NCI-H2081 (cell line): ENCODE measurements at places on chromosomes 13 and 19.

DNA sequence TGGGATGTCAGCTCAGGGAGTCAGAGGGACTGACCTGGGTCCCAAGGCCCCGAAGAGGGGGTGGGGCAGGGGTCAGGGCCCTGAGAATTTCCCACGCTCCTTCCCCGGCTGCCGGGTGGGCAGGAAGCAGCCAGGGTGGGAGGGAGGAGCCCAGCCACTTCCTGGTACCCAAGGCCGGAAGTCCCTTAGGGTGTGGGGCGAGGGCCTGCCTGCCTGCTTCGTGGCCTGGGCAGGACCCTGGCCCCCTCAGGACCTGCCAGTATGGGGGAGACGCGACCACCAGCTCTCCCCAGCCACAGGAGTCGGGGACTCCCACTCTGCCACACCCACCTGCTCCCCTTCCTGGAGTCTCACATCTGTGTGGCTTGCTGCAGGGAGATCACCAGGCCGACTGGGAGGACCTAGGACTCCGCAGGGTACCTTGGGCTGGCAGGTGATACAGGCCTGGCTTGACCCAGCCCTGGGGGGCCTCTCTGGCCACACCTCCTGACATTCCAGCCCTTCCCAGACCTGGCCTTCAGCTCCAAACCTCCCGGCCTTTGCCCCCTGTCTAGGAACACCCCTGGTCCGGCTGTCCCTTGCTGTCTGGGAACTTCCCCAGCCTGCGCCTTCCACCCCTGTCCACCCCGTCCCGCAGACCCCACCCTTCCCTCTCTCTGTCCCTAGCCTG, 9.8 kb upstream of the CIRBP start:
- no peak for DNase-seq

GRCh38 chr13:82720986-82721385, 1161.3 kb downstream of the SLITRK1 start:
- DNase-seq = no peak

DNA sequence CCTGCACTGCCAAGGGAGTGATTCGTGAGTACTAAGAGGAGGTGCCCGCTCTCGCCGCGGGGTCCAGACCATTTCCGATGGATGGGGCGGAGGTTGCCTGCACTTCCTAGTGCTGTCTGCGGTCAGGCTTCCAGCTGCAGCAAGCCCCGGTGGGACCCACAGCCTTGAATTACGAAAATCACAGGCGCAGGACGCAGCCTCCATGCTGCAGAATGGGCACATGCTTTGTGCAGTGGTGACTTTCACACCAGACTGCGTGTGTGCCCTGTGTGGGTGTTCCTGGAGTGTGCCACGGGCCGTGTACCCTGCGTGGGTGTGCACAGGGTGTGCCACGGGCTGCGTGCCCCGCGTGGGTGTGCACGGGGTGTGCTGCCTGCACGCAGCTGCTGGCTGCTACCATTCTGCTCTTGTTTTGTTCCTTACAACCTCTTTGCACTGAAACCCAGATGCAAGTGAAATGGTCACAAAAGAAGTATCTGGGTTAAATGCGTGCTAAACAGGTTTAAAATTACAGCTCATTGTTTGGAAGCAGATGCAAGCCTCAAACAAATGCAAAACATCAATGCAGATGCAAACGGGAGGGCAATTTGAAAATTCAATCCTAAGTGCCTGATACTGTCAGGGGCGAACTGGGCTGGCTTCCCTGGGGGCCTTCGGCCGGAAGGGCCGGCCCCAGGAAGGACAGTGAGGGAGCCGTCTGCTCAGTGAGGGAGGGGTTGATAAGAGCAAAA, 221.2 kb upstream of the SOX1 start:
- DNase-seq = peak; percentile 35

DNA sequence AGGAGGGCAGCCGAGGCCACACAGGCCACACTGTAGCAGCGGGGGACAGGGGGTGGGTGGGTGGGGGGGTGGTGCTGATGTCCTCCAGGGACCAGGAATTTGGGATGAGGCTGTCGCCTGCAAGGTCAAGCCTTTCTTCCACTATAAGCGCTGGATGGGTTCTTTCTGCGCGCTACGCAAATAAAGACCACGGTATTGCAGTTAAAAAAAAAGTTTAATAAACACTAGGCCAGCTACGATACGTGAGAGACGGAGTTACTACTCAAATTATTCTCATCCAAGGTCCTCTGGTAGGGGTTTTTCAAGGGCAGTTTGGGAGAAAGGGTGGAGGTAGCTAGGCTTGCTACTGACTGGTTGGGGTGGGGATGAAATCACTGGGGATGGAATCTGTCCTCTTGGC, 508 bp upstream of the ZNF44 start:
- no peak for DNase-seq

- DNase-seq = peak; percentile 78
Observed at GRCh38 chr13:43786766-43787517, at the start of gene ENOX1. ENOX1 (minus strand) TSS chr13:43786972.

DNA sequence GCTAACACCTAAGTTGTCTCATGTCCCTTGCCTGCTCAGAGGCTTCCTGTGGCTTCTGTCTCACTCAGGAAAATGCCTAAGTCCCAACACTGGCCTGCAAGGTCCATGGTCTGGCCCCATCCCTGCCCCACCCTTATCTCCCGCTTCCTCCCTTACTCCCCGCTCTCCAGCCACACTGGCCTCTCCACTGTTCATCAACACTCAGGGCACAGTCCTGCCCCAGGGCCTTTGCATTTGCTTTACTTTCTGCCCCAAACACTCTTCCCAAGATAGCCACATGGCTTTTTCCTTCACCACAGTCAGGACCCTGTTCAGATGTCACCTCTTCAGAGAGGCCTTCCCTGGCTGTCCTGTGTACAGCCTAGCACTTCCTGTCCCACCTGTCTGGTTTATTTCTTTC, 32.1 kb upstream of the IGSF23 start:
- no peak for DNase-seq

- DNase-seq = no peak
Observed at GRCh38 chr19:1980809-1981181, 34.7 kb downstream of the BTBD2 start.

- no peak for DNase-seq
Observed at GRCh38 chr13:76038920-76039716, 403.0 kb downstream of the LMO7 start.

DNA sequence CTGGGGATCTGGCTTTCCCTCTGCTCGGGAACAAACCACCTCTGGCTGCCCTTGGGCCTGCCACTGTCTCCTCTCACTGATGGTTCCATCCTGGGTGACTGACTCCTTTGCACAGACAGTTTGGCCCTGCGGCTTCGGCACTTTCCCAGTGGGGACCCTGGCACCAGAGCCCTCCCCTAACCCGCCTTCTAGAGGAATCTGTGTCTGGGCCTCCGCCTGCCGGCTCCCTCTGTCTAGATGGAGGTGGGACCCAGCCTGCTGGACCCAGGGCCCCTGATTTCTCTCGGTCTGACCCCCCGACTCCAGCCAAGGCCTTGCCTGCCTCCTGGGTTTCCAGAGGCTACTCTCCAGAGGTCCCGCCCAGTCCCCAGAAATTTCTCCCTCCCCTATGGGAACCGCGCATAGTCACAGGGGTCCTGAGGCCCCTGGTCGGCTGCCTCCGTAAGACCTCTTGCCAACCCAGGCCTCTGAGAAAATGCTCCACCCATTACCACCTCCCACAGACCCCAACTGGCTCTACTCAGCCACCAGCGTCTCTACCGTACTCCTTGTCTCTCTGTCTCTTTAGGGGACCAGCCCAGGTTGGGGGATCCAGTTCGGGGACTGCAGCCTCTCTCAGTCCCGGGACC, 2.7 kb downstream of the CCDC106 start:
- DNase-seq = no peak

DNA sequence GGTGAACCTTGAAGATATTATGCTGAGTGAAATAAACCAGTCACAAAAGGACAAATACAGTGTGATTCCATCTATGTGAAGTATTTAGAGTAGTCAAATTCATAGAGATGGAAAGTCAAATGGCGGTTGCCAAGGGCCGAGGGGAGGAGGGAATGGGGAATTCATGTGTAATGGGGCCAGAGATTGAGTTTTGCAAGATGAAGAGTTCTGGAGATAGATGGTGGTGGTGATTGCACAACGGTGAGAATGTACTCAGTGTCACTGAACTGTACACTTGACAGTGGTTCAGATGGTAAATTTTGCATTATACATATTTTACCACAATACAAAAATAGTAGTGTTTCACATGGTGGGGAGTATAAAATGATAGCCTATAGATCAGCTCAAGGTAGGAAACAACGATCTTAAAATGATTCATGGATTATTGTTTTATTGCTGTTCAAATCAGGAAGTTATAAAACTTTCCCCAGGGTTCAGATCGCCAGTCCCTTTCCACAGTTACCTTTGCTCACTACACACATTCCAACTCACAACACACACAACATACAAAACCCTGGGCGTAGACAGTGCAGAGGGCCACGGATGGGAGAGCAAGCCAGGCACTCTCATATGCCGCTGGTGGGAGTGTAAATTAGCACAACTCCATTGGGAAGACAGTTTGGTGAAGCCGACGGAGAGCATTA, 219.9 kb downstream of the ZIC5 start:
- DNase-seq = no peak

DNA sequence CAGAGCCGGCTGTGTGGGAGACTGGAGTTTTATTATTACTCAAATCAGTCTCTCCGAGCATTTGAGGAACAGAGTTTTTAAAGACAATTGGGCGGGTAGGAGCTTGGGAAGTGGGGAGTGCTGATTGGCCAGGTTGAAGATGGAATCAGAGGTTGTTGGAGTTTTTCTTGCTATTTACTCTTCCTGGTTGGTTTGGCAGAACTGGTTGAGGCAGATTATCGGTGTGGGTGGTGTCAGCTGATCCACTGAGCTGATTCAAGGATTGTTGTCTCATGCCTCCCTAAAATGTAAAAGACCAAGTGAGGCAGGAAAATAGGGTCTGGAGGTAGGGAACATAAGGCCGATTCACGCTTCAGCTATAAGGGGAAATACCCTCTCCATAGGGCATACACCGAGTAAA, 1.3 kb upstream of the TDRD12 start:
- DNase-seq = no peak

- DNase-seq = peak; percentile 5
Observed at GRCh38 chr13:49240017-49240416, 7.7 kb upstream of the CDADC1 start.

DNA sequence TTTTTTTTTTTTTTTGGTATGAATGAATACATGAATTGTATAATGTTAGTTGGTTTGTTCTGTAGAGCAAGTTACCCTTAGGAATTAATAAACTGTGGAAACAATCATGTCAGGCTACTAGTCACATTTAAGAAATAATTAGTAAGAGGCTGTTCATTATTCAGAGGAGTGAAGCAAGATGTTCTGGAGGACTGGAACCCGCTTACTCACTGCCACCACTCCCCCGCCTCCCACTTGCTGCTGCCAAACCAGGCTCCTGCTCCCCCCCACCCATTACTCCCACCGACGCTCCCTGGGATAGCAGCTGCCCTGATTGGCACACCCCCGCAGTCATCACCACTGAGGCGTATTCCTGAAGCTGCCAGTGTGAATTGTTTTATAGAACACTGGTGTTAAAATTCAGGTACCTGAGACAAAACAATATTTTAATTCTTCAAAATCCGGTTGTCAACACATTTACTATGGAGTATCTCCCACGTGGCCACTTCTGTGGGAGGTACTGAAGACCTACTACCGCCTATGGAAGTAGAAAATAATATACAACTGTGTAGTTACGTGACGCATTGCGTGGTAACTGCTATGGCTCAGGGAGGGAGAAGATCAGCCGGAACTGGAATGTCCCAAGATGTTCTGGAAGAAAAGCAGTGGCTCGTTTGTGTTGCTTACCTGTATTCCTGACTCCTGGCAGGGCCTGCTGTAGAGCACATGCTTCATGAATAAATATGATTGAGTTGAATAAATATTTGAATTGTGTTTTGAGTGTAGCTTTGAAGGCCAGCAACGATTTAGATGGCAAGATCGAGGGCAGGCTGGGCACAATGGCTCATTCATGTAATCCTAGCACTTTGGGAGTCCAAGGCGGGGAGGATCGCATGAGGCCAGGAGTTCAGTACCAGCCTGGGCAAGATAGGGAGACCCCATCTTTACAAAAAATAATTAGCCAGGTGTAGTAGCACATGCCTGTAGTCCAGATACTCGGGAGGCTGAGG, 1.7 kb downstream of the DPY19L3 start:
- no peak for DNase-seq

GRCh38 chr13:101985321-101985720, 416.5 kb downstream of the FGF14 start:
- no peak for DNase-seq

DNA sequence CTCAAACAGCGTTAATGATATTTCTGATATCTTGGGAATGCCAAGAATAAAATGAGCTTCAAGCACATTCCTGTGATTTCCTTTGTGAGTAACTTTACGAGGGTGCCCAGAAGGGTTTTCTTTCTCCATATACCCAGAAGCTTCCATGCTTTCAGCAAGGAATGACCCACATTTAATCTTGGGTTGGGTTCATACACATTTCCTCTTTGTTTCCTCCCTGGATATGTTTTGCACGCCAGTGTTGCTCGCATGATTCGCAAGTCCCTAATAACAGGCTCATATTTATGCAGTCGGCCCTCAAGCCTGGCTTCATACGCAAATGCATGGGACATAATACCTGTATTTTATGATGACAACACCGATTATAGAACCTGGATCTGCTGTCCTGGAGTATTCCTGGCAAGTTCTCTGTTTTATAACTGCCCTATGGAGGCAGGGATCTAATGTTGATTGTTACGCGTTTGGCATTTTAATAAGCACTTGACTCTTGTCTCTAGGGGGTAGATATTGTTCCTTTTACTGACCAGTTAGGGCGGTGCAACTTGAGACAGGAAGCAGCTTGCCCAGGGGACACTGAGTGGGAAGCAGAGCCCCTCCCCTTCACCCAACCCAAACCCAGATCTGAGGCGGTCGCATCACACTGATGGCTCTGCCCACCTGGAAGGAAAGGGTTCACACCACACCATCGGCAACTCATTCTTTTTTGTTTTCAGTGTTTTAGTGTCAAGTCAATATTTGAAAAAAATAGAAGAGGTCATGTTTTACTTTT, 220.4 kb upstream of the SOX1 start:
- DNase-seq = peak; percentile 76

DNA sequence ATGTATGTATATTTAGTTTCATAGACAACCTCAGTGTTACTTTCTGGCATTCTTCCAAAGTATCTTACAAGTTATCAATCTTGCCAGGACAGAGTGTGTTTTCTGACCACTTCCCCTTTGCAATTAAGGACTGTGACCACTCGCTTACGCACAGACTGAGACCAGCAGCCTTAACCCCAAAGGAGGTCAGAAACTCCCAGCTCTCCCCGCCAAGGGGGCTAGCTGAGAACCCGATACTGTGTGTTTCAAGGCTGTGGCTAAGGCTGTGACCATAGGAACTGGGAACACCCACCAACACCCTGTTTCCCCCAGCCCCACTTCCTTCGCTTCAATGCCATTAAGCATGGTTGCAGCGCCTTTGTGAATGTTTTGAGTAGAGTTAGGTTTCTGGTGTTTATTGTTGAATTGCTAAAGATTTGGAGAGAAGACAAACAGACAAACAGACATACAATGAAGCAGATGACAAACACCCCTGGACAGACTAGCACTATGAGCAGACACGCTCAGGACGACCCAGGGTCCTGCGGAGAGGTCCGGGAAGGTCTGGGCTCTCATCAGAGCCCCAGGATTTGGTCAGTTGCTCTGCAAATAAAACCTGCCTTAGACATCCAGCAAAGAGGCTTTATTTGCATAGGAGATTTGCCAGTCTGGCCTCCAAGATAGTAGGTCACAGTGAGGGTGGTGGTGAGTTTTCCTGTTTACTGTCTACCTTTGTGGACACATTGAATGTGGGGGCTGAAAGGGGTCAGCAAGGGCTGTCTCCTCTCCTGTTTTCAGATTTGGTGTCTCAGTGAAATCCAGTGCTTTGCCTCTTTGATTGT, 25.0 kb upstream of the TNFSF11 start:
- no peak for DNase-seq
